ENCODE measurements at places on chromosomes 4 and X.

- no peak for DNase-seq
Observed at GRCh38 chrX:51496501-51497291, at the start of gene NUDT11. NUDT11 (minus strand) TSS chrX:51496592; CDS start chrX:51496444, 148 bp downstream.

DNA sequence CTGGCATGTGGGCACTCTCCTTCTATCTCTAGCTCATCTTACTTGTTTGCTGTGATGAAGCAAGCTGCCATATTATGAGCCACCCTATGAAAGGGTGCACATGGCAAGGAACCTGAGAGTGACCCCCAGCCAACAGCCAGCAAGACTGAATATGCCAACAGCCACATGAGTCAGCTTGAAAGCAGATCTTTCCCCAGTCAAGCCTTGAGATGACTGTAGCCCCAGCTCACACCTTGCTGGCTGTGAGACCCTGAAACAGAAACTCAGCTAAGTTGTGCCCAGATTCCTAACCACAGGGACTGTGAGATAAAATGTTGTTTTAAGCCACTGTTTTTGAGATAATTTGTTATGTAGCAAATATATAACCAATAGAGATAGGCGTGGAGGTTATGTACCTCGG lies 36.2 kb downstream of the KDM5C start:
- no peak for DNase-seq

DNA sequence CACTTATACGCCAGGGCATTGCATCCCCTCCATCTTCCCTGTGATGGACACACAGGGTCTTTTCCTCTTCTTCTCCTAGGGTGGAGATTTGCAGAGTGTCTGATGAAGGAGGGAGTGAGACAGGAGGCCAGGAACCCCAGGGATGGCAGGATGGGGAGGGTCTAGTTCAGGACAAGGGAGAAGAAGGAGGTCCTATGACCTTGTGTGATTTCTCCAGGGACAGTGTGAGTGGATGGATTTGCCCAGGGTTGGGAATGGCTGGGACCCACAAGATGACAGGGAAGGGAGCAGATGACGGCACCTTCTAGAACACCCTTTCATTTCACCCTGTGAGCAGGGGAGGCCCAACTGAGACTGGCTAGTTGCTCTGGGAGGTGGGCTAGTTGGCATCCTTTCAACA lies 34.2 kb downstream of the CYTL1 start:
- no peak for DNase-seq

GRCh38 chrX:103879339-103879738 lies 47.3 kb upstream of the RAB9B start:
- no peak for DNase-seq

DNA sequence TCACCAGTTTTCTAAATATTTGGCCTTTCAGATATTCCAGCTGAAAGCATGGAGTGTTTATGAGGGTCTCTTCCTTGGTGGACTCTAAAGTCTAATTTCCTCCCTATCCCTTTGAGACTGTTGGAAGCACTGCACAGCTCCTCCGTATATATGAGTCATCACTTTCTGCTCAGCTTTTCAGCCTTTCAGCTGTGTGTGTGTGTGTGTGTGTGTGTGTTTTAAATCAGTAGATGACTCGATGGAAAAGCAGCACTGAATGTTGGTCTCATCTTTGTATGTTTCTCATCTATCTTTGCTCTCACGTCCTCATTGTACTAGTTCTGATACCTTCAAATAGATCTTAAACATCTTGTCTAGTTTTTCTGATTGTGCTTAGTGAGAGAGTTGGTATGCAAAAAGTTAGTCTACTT lies 81.6 kb downstream of the ZFX start:
- peak; percentile 22 for DNase-seq

DNA sequence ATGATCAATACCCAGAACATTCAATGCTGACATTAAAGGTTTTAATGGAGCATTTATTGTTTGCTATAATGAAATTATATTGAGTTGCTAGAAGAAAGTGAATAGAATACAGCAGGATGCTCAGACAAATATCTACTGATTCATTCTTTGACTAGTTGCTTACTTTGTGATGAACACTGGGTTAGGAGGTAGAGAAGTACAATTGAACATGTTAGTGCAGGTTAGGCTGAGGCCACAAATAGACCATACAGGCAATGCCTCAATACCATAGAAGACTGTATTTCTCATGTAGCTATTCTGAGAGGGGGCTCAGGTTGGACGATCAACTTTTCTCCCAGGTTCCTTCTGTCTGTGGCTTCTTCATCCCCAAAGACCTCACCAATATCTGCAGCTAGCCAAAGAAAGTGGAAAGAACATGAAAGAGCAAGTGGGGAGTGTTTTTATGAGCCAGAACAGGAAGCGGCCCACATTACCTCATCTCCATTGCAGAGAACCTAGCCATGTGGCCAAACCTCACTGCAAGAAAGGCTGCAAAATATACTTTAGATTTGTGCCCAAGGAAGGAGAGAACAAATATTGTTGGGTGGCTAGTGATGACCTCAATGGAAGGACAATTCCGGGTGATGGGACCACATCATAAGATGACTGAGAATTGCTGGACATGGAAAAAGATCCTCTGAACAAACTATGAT lies 180.3 kb upstream of the GATB start:
- DNase-seq = no peak

DNA sequence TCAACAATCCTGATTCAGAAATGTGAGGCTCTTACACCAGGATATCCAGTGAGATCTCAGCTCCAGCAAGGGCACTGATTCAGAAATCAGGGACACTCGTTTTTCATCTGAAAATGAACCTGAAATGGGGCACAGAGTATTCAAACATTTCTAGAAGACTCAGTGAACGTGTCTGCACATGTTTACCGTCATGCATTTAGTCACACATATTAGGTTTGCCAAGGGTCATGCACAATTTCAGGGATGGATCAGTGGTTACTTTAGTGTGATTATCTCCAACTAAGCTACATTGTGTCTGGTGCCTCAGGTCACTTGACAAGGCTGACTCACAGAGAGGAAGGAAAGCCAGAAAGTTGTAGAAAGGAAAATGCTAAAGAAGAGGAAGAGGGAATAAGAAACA lies 33.6 kb upstream of the SPANXN2 start:
- DNase-seq = no peak

DNA sequence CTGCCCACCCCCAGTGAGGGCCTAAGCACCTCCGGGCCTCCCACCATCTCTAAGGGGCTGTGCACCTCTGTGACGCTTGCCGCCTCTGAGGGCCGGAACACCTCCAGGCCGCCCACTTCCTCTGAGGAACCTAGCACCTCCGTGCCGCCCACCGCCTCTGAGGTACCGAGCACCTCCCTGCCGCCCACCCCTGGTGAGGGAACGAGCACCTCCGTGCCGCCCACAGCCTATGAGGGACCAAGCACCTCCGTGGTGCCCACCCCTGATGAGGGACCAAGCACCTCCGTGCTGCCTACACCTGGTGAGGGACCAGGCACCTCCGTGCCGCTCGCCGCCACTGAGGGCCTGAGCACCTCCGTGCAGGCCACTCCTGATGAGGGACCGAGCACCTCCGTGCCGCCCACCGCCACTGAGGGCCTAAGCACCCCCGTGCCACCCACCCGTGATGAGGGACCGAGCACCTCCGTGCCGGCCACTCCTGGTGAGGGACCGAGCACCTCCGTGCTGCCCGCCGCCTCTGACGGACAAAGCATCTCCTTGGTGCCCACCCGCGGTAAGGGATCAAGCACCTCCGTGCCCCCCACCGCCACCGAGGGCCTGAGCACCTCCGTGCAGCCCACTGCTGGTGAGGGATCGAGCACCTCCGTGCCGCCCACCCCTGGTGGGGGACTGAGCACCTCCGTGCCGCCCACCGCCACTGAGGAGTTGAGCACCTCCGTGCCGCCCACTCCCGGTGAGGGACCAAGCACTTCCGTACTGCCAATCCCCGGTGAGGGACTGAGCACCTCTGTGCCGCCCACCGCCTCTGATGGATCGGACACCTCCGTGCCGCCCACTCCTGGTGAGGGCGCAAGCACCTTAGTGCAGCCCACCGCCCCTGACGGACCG lies 977 bp downstream of the MAGEE1 start:
- no peak for DNase-seq

DNA sequence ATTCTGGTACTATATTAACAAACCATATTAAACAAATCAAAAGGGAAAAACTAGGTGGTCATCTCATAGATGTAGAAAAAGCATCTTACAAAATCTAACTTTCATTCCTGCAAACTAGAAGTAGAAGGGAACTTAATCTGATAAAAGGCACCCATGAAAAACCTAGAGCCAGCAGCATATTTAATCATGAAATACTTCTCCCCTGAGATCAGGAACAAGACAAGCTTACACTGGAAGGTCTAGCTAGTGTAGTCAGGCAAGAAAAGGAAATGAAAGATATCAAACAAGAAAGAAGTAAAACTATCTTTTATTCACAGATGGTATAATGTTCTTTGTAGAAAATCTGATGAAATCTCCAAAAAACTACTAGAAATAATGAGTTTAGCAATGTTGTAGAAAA lies 41.2 kb downstream of the ATP10D start:
- no peak for DNase-seq

GRCh38 chrX:41759817-41760216 lies 35.8 kb downstream of the GPR82 start:
- peak; percentile 23 for DNase-seq

- DNase-seq = no peak
Observed at GRCh38 chr4:80307183-80307735, 28.3 kb upstream of the CFAP299 start.

DNA sequence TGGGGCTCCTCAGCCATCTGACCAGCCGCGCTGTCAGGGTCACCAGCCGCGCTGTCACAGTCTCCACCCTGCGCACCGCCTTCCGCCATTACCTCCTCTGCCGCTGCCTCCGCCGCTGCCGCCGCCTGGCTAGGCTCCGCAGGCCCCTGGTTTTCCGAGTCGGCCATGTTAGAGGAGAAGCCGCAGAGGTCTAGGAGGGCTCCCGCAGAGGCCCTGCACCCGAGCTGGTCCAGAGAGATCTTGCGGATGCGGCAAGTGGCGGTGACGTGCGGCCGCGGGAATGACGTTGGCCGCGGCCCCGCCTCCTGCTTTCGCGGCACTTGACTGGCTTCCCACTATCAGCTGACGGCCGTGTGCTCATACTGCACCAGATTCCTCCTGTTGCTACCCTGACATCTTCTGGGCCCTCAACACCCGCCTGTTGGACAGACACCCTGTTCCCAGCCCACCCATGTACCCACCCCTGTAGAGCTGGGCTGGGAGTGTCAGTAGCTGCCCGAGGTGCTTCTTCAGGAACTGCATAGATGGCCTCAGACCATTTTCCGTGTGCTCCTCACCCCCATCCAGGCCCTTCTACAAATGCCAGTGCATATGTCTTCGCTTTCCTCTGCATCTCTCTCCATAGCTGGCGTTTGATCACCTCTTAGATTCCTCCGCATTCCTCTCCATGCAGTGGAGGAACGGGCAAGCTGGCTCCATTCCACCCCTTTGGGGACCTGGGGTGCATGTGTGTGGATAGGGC lies at the start of gene NAP1L5:
NAP1L5 (minus strand) TSS at position 242 of the 742 bp plus-strand sequence; CDS start at position 167, 75 bp downstream.
- peak; percentile 48 for DNase-seq

GRCh38 chr4:153527690-153528089 lies 61.5 kb downstream of the TMEM131L start:
- DNase-seq = no peak

GRCh38 chr4:18463987-18464559 lies 442.5 kb upstream of the LCORL start:
- no peak for DNase-seq

- DNase-seq = no peak
Observed at GRCh38 chrX:11434607-11435006, 141.4 kb downstream of the AMELX start.

DNA sequence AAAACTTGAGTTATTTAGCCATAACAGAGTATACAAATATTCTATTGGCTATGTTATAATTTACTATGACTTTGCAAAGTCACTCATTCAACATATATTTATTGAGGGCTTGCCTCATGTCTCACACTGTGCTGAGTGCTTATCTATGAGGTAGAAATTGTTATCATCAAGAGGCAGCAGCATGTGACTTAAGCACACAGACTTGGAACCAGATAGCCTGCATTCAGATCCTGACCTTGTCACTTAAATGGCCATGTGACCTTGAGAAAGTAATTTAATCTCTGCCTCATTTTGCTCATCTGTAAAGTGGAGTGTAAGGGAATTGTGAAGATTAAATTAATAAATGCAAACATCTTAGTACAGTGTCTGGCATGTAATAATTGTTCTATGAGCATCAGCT lies 10.1 kb upstream of the EXOSC9 start:
- DNase-seq = no peak

DNA sequence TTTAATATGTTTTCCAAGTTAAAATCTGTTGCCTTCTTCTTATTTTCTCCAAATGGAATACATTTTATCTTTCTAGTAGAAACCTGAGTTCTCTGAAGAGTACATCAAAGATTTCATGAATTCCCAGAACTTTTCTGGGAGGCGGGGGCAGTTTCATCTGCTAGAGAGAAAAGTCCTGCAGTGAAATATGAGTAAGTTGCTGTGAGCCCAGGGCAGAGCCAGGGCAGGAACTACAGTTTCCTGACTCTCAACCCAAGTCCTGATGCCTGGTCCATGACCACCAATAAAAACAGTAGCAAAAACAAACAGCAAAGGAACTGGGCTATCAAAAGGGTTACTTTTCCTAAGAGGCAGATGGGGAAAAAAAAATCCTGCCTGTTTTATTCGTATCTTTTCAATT lies 239.4 kb upstream of the CTSO start:
- no peak for DNase-seq

GRCh38 chr4:177964061-177964460 lies 521.8 kb upstream of the AGA start:
- no peak for DNase-seq

GRCh38 chr4:3452376-3452775 lies 10.6 kb downstream of the HGFAC start:
- DNase-seq = no peak

DNA sequence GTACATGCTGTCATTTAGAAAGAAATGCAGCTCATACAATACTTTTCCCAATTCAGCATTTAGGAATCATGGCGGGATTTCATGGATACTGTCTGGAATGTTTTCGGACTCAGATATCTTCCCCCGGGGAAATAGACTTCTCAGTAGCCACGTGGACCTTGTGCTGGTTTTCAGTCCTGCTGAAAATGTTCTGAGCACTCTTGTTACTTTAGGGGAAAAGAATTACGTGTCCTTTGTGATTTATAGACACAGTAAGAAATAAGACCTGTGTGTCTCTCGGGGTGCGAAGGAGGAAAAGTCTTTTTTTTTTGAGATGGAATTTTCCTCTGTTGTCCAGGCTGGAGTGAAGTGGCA lies 3.8 kb downstream of the CD99 start:
- no peak for DNase-seq

All from Kasumi-1 (cell line).